ENCODE measurements at places on chromosomes 1 and 21.

DNA sequence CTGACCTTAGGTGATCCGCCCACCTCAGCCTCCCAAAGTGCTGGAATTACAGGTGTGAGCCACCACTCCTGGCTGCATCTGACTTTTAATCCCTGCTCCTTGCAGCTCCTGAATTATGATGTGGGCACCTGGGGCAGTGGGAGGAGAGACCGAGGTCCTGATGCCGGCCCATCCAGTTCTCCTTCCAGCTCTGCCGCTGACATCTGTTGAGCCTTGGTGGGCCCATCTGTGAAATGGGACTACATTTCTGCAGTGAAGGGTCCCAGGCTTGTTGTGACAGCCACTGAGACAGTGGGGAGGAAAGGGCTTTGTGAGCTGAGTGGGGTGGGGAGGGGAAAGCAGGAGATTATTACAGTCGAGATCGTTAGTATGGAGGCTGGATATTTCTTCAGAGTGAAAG is 11.8 kb downstream of the PLA2G2F start:
- DNase-seq, result no peak

GRCh38 chr1:193090865-193091264 is 14.3 kb downstream of the GLRX2 start:
- no peak for DNase-seq

DNA sequence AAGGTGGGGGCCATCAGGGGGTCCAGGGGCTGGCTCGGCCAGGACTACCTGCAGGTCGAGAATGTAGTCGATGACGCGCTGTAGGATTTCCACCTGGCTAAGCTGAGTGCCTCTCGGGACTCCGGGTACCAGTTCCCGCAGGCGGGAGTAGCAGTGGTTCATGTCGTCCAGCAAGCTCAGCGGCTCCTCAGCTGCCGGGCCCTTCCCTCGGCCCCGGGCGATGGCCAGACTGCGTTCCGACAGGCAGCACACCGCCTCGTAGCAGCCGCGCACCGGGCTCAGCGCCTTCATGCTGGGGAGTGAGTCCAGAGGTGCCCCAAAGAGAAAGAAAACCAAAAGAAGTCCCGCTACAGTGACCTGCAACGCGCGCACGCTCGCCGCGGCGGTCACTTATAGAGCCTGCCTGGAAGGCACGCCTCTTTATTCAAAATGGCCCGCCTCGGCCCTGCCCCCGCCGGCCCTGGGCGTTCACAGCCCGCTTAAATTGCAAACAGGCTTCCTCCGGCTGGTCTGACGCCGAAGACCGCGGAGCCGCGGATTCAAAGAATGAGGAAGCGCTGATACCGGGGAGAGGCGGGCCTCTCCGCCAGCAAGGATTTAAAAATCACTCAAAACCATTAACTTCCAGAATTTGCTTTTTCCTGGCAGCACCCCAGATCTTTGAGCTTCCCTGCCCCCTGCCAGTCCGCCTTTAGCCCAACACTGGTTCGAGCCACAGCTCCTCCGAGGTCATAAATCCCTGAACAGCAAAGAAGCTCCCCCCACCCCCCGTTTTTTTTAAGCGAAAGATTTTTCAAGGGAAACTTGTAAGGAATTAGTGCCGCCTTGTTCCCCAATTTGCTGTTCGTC is at the start of gene ID3:
ID3 (minus strand) TSS at position 366 of the 849 bp plus-strand sequence; CDS start at position 291, 75 bp downstream.
- peak; percentile 82 for DNase-seq

DNA sequence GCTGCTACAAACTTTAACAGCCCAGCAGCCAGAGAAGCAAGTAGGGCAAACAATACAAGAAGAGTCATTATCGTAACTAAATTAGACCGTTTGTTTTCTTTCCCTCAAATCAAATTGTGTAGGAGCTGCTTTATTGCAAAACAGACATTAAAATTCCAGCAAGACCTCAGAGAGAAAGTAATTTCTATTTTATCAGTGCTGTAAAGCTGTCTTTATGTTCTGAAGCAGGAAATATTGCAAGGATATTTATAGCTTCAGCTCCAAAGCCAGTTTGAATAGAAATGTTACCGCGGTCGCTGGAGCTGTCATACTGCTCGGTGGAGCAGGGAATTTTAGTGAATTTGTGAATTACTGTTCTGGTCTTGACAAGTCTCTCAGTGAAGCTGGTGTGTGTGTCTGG is 503.8 kb upstream of the PLXNA2 start:
- no peak for DNase-seq

- no peak for DNase-seq
Measured at GRCh38 chr1:54781023-54781723, 16.9 kb upstream of the PARS2 start.

DNA sequence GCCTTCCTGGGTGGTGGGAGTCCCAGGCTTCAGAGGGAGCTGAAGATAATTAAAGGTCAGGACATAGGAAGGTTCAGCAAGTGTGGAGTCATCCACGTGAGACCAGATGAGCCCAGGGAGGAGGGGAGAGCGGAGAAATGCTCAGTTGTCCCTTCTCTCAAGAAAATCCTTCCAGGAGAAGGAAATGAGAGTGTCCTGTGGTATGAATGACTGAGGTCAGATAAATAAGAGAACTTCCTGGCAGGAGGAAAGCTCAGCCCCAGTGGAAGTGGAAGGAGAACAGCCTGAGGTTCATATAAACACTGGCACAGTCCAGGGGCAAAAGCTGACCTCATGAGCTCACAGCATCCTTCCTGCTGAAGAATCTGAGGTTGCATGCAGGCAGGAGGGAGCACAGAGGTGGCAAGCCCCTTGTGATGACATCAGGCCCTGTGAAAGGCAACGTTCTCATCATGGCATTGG is 97.6 kb downstream of the NAV1 start:
- DNase-seq, result no peak

DNA sequence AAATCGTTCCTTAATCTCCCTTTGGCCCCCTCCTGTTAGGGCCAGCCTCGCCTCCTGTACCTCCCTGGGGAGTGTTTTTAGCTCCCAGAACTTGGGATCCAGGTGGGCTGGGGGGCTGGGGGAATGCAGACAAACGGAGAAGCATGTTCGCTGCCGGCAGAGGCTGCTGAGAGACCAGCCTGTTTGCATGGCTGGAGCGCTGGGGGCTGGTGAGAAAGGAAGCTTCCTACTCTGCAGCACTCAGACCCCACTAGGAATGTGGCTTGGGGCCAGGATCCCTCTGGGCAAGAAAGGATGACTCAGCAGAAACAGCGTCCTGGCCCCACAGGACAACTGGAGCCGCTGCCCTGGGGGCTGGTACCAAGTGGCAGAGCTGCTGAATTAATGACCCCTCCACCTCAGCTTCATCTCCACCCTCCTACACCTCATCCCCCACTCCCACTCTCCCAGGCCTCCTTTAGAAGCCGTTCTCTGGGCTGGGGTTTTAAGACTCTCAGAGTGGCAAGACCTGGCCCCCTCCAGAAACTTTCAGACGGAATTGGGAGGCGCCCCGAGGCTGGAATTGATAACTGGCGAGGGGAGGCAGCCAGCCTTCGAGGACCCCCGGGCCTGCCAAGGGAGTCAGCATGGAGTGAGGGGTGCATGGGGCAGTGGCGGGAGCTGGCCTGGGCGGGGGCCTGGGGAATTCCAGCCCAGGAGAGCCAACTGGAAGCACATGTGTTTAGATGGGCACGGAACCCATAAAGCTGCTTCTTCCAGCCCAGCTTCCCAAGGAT is 28.5 kb upstream of the EPS8L3 start:
- no peak for DNase-seq

GRCh38 chr1:100852976-100853375 is 41.7 kb downstream of the EXTL2 start:
- DNase-seq, result no peak

DNA sequence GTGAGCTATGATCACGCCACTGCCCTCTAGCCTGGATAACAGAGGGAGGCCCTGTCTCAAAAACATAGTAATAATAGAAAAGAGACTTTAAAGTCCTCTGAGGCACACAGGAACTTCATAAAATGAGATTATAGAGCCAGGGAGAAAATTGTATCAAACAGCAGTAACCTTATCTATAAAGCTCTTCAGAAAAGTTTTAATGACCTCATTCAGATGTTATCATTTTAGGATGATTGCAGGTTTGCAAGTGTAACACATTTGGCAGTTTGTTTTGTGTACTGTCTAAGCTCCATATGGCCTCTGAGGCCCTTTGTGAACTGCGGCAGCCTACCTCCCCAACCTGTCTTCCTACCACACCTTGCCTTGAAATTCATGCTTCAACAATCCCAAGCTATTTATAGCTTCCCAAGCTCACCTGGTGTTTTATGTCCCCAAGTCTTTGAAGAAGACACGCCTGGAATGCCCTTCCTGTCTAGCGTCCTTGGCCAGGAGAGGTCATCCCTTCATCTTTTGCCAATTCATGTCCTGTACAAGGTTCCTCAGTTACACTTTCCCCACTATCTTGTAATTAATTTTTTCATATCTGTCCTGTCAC is 8.5 kb upstream of the AKNAD1 start:
- no peak for DNase-seq

DNA sequence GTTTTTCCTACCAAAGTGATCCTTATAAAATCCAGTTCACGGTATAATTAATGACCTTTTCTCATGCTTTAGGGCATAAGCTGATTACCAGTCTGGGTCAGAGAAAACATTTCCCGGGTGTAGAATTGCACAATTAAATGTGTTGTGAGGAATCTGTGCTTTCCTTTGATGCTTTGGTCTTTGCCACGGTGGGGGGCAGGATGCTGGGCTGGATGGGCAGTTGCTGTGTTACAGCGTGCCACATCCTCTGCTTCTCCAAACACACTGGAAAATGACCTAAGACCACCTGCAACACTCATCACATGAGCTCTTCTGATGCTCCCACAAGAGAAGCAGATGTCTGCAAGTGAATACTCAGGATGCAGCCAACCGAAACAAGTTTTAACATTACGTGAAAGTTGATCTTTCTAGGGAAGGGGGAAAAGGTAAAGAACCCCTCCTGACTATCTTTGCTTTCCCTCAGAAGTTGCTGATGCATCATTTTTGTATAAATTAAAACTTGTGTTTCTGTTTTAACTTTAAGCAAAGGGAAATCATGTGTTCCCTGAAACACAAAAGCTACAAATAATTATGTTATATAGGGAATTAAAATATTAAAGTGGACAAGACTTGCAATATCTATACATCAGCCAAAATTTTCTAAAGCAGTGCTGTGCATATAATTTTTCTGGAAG is 515.3 kb upstream of the NR5A2 start:
- DNase-seq, result no peak

DNA sequence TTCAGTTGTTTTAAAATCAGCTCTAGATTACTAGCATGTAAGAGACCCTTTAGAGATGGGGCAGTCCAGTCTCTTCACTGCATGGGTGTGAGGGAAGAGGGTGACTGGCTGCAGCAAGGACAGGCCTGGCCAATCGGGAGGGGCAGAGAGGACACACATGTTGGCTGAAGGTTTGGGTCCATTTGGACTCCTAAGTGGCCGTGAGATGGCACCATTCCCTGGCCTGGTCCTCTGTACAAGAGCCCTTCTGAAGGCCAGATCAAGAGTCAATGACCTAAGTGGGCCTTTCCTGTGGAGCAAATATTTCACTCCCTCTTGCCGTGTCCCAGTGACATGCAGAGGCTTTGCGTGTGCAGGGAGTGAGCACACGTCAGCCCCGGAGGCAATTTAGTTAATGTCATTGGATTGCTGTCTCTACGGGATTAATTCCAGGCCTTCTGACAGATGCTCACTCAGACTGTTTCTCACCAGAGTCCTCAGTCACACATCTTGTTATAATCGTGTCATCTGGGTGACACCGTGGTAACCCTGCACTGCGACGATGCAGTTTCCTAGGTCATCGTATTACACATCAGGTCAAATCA is 613.0 kb downstream of the NPHP4 start:
- no peak for DNase-seq

GRCh38 chr1:220241072-220241663 is 31.1 kb downstream of the RAB3GAP2 start:
- no peak for DNase-seq

- DNase-seq, result no peak
Measured at GRCh38 chr21:18164933-18165332, 79.7 kb upstream of the CHODL start.

- DNase-seq, result peak; percentile 62
Measured at GRCh38 chr1:20717452-20718342, at the start of gene KIF17. KIF17 (minus strand) TSS chr1:20718007; CDS start chr1:20717706, 301 bp downstream.

DNA sequence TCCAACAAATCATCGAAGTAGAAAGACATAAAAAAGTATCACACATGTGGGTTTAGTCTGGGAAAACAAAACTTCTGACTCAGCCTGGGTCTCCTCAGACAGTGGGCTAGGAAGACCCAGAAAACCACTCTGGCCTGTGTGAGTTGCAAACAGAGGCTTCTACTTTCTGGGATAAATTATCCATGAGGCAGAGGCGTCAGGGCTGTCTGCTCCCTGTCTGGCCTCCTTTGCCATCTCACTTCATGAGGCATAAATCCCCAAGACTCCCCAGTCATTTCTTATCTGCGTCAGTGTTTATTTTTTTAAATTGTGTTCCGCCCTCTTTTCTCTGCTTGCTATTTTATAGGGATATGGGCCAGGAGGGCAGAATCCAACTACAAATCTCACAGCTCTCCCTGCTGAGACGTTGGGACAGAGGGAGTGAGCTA is 80.6 kb upstream of the TRABD2B start:
- DNase-seq, result no peak

DNA sequence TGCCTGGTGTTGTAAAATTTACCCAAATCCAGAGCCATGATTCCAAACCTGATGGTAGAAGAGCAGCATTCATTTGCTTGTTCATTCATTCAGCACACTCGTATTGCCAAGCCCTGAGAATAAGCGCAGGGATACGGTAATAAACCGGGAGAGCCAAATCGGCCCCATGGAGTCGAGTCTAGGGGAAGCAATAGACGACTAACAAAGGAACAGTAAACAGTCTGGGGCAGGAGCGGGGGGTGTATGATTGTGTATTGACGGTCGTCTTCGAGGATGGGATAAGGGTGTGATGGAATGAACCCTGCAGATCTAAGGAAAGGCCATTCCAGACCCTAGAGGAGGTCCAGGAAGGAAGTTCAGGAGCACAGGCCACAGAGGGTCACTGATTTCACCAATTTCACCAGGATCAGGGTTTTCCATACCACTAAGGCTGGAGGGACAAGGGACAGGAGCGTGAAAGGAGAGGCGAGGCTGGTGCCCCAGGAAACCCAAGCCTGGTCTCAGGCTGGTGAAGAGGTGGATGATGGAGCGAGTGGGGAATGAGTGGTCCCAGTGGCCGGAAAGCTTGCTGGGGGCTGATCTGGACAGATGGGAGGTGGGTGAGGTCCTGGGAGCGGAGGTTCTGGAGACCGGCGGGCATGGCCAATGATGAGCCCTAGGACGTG is 61.1 kb upstream of the PDE9A start:
- no peak for DNase-seq

DNA sequence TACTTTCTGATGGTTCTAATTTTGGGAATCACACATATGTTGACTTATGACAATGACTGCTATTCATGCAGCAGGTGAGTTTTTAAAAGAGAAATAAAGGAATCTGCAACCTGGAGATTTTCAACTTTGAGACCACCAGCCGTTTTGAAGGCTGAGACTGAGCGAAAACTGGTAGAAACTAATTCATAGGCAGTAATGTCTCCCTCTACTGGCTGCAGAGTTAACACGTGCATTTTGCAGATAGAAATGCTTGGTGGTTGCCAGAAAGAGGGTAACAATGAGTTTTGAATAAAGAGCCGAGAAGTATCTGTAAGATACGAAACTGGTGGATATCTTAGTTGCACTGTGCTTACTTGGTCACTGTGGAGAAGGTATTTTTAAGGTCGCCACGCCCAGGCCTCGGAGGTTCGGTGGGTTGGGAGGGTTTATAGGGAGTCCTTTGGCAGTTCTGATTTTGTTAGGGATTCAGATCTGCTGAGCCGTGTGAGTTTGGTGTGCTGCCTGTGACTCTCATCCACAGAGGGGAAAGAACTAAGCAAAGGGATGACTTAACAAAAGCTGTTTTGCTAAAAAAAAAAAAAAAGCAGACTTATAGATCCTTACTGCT is 83.0 kb downstream of the RYR2 start:
- DNase-seq, result no peak

All from stimulated activated CD8-positive, alpha-beta memory T cell treated with anti-CD3 and anti-CD28 coated beads, Interleukin-7, amount 100 ng/mL, for 4 hours (primary cell).